NK-92 treated with Interleukin-12 subunit alpha and Interleukin-12 subunit beta, amount 100 ng/mL, for 24 hours (cell line): ENCODE measurements at places on chromosomes 6 and 20.

- peak; percentile 33 for DNase-seq
These were observed 37.4 kb downstream of the VEGFA start for GRCh38 chr6:43807228-43808061.

DNA sequence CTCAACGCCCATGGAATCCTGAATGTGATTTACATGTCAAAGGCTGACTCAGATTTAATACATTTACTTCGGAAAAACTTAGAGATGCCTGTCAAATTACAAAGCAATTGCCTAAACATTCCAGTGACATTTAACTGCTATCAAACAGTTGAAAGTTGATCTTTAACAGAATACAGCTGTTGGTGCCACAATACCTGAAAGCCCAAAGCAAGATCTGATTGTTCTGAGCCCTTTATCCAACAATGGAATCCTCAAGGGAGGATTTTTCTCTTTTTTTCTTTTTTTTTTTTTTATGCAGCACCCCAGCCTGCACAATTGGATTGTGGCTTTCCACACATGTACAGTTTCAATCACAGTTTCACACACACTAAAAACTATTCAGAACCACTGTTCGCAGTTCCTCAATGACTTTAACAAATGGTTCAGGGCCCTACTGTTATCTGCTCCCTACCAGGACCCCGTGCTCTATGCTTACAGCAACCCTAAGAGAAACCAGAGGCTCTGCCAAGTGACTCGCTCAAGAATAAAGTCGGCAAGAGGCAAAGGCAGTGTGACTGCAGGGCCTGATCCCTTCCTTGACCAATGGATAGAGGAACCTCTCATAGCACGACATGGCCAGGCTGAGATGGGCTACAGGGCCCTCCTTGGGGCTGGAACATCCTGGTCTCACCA, 33.3 kb downstream of the EPB41L2 start:
- DNase-seq: no peak

DNA sequence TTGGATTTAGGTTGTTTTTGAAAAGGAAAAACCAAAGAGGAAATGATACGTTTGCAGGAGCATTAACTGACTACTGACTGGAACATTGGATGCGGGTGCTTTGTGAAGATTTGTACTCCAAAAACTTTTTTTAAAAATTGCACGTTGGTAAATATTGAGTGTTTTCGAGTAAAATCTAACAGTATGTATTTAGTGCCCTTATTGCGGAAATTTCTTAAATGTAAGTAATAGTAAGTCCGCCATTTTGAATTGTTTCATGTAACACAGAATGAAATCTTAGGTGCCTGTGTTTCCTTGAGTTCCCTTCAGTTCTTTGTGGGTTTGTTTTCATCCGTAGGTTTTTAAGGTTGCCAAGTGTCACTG, 15.2 kb upstream of the LIN28B start:
- no peak for DNase-seq

DNA sequence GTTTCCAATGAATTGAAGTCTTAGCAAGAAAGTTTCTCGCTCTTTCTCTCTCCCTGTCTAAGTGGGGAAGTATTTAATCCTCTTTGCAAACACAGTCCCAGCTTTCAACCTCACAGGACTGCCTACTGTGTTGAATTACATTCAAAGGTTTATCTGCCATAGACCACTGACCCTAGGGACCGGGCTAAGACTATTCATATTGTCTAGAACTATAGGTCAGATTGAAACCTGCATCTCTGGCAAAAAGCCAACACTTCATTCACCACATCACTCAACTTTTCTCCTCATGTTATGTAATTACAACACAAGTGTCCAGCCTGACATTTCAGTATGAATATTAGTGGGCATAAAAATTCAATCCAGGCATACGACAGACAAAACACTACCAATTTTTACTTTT, 314.7 kb upstream of the RSPO3 start:
- no peak for DNase-seq

- peak; percentile 85 for DNase-seq
These were observed 534 bp downstream of the ZNF76 start for GRCh38 chr6:35259948-35260590.

DNA sequence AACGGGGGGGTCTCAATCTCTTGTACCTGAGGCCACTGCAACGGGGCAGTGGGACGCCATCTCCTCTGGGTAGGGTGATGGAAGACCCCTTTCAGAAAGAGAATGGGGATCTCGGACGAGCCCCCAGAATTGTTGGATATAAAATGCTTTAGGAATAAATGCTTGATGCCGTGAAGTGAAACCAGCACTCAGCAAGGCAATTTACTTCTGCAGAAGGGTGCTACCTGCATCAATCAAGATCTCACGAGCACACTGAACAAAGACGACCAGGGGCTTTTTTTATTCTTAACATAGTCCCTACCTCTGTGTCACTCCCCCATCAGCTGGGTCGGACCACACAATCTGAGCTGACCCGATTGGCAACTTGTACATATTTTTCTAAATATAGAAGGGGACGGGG, 203.6 kb upstream of the TBX18 start:
- DNase-seq: no peak

DNA sequence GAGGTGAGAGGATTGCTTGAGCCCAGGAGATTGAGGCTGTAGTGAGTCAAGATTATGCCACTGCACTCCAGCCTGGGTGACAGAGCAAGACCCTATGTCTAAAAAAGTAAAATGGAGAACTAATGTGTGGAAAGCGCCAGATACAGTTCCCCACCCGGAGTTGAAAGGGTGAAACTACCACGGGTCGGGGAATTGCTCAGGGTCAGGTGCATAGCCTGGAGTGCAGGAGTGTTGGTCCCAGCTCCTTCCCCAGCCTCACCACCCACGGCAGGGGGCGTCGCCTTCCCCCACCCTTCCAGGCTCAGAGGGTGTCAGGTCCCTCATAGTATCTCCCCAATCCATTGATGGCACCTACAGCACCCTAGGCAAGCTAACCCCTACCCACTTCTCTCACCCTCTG, 26.1 kb downstream of the C20orf203 start:
- DNase-seq: no peak

DNA sequence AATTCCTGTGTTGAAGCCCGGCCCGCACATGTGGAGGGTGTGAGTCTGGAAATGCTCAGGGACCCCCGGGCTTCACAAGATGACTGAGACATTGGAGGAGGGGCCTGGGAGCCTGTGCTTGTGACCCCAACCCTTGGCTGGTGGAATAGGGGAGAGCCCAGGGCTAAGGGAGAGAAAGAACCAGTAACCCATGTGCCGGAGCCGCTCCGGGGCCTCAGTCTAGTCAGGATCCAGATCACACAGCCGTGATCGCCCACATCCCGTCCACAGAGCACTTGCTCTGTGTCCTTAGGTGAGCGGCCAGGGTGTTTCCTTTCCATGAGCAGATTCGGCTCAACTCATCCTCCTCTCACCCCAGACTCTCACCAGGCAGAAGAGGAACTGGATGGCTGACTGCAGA, 152.3 kb upstream of the RPS6KA2 start:
- no peak for DNase-seq

DNA sequence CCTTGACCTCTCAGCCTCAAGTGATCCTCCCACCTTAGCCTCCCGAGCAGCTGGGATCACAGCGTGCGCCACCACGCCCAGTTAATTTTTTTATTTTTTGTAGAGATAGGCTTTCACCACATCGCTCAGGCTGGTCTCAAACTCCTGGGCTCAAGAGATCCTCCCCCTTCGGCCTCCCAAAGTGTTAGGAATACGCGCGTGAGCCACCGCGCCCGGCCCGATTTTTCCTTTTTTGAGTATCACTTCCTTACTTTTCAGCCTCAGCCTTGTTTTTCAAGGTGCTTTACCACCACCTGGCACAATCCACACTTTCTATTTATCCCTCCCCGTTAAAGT, 791 bp upstream of the STX11 start:
- no peak for DNase-seq

DNA sequence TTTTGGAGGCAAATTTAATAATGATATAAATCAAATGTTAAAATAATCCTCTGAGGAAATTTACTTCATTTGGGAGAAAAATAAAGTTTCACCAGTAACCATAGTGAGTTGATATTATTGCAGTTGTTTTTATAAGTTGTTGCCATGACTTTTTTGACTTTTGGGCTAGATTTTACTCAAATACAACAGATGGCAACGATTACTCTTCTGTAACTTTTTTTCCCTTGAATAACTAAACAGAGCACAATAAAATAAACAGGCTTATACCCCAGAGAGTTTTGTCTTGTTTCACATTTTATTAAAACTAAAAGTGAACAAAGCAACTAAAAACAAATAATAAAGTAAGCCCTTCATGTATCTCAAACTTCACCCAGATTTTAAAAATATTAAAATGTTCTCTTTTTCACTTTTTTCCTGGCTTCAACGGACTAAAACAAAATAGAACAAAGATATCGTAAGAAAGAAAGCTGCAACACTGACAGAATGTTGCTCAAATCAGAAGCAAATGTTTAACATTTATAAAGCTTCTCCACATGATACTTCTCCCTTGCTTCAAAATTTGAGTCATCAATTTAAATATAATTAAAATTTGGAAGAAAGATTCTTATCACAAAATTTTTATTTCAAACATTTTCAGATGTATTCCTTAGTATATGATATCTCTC, 42.5 kb upstream of the BMP5 start:
- no peak for DNase-seq

GRCh38 chr6:98832284-98833056, 1.9 kb upstream of the POU3F2 start:
- no peak for DNase-seq

GRCh38 chr6:54907355-54907754, 60.8 kb downstream of the FAM83B start:
- DNase-seq: no peak

- DNase-seq: no peak
These were observed 36.0 kb downstream of the KCNK5 start for GRCh38 chr6:39193201-39193791.

- DNase-seq: no peak
These were observed 324.2 kb upstream of the CNR1 start for GRCh38 chr6:88490195-88490907.

- no peak for DNase-seq
These were observed 139.3 kb downstream of the PDSS2 start for GRCh38 chr6:107319906-107320530.

DNA sequence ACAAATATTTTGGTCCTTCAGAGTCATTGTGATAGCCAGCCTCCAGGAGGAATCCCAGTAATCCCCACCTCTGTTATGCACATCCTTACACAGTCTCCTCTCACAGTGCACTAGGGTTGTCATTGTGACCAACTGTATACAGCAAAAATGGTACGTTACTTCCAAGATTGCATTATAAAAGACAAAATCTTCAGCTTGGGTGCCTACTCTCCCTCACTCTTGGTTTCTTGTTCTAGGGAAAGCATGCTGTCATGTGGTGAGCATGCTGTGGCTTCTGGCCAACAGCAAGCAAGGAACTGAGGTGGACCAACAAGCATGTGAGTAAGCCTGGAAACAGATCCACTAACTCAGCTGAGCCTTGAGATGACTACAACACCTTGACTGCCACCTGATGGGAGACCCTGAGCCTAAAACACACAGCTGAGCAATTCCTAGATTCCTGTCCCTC, 130.1 kb upstream of the DST start:
- DNase-seq: no peak

DNA sequence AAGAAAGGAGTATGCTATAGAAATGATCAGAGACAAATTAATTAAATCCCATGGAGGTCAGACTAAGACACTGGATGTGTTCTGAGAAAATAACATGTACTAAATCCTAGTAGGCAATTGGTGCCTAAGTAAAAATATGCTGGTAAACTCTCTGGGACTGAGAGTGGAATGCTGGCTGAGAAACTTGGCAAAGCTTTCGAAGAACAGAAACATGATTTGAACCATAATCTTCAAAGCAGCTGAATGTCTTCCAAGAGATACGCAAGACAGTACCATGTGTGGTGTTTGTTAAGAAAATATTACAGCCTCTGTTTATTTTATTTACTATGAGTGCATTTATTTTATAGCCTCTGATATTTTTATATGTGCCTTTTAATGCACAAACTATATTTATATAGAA, 55.2 kb downstream of the EFHC1 start:
- no peak for DNase-seq

DNA sequence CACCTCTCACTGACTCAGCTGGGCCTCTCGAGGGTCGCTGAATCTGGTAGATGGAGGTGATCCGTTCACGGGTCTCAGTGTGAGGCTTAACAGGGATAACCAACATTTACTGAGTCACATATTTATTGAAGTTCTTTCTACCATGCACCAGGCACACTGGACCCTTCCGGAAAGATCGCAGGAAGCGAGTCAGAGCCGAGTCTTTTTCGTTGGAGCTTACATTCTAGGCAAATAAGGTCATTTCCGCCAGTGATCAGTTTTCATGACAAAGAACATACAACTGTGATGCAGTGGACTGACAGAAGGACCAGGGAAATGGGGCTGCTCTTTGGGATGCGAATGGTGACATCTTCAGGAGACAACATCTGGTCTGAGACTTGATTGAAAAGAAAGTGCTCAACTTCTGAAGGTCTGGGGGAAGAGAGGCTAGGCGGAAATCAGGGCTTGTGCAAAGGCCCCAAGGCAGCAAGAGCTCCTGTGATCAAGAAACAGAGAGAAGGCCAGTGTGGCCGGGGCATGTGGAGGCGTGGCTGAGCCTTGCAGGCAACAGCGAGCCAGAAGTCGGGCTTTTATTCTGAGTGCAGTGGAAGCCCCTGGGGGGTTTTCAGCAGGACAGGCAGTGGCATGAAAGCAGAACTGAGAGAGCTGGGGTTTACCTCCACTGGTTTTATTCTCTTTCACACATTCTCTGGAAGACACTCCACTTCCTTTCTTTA, 56.7 kb downstream of the APCDD1L start:
- no peak for DNase-seq

- DNase-seq: no peak
These were observed 58.1 kb upstream of the EPB41L1 start for GRCh38 chr20:36096435-36096834.

- no peak for DNase-seq
These were observed 92.6 kb downstream of the DLL1 start for GRCh38 chr6:170198298-170198697.

DNA sequence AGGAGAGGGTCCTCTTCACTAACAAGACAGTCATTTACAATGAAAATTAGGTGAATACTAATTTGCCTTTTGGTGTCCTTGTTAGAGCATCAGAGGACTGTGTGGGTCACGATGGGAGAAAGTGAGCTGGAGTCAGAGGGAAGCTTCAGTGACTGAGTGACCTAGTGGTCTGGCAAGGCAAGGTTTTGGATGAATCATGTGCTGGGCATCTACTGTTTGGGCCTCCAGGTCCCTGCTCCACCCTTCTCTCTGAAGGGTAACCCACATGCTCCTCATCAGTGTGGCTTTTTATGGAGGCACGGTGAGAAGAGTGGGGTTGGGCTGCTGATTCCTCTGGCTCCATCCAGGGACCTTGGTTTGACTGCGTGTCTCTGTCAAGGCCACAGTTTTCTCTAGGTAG, 60.5 kb upstream of the EXOC2 start:
- DNase-seq: no peak

DNA sequence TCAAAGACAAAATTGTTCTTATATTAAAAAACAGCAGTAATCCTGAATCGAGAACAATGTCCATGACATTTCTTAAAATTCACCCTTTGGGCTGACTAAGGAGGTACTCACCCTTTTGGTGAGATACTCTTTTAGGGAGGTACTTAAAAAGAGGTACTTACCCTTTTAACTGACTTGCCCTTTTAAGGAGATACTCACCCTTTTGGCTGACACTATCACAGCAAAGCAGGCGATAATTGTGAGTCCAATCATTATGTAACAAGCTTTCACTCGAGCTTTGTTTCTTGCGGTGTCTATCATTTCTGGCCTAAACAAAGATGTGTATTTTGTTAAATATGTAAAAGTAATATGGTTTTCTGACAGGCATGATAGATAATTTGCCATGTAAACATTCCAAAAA, 3.7 kb downstream of the FAM162B start:
- no peak for DNase-seq

GRCh38 chr6:110434961-110435602, 19.7 kb upstream of the DDO start:
- no peak for DNase-seq

- no peak for DNase-seq
These were observed 116.1 kb upstream of the NXT1 start for GRCh38 chr20:23234311-23235078.
